ENCODE measurements at places on chromosomes 1 and 21.

GRCh38 chr21:31909153-31910073 lies 36.6 kb downstream of the HUNK start:
- DNase-seq = no peak

GRCh38 chr21:39715804-39716397 lies 29.1 kb upstream of the IGSF5 start:
- no peak for DNase-seq

DNA sequence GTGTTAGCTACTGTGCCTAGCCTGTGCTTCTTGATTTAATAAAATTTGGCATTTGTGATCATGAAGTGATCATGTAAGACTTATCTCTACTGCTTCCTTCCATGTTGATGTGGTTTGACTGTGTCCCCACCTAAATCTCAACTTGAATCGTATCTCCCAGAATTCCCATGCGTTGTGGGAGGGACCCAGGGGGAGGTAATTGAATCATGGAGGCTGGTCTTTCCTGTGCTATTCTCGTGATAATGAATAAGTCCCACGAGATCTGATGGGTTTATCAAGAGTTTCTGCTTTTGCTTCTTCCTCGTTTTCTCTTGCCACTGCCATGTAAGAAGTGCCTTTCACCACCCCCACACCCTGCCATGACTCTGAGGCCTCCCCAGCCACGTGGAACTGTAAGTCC lies at the start of gene OVAAL:
Gene OVAAL (plus strand): TSS at position 301 of the 400 bp plus-strand sequence.
- no peak for DNase-seq

GRCh38 chr21:37737996-37738395 lies 178.3 kb downstream of the KCNJ6 start:
- no peak for DNase-seq

DNA sequence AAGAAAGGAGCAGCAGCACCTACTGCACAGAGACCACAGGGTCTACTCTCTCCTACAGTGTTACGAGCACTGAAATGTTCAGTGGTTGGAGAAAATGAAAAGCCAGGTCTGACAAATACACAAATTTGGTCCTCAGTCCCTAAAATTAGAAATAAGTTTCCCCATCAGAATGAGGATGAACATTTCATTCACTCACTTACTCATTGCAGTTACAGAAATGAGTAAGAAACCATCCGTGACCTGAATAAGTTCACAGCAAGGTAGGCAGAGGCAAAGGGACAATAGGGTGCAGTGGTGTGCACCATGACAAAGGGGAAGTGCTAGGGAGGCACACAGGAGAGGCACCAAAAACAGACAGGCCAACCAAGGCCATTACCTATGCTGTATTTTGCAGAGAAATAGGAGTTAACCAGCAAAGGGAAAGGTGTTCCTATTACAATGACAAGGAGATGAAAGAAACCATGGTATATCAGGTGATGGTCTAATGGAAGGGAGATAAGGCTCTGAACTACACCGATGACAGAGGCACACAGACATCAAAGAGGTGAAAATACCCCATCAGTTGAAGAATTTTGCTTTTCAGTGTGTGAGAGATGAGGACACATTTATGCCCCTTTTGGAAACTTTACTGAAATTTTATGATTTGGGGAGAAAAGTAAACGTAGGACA lies 29.4 kb downstream of the VAV3 start:
- DNase-seq = no peak

- DNase-seq = no peak
Observed at GRCh38 chr21:18460979-18461378, 57.4 kb upstream of the TMPRSS15 start.

Data from SK-N-MC (cell line).